ENCODE measurements at places on chromosomes 7 and 10.

DNA sequence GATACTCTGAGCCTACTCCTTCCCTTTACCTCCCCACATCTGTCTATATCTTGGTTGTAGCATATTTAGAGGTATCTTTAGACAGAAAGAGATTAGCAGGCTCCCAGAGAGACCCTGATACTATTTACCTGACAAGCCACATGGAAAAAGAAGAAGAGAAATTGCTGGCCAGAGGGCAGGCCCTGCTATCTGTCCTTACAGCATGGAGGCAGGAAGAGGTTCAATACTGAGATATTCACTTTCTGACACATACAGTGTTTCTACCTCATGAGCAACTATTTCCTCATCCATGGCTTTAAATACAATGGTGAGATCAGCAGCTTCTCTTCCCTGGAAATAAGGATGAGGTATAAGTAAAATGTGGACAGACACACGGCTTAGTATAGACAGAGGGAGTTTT lies 33.9 kb upstream of the TSPAN13 start:
- no peak for DNase-seq

DNA sequence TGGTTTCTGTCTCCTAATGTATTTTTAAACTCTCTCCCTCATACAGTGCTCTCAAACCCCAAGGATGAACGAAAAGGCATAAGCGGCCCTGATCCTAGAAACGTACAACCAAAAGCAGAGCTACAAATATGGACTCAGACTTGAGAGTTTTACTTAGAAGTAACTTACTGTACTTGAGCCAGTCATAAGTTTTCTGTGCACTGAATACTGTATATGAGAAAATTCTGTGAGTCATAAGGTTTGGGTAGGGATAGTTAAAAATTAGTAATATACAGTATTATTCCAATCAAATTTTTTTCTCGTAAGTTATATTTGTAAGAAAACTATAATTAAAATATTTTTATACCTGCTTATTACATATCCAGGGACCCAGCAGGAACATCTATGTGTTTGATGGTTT lies 5.9 kb upstream of the ASL start:
- no peak for DNase-seq

DNA sequence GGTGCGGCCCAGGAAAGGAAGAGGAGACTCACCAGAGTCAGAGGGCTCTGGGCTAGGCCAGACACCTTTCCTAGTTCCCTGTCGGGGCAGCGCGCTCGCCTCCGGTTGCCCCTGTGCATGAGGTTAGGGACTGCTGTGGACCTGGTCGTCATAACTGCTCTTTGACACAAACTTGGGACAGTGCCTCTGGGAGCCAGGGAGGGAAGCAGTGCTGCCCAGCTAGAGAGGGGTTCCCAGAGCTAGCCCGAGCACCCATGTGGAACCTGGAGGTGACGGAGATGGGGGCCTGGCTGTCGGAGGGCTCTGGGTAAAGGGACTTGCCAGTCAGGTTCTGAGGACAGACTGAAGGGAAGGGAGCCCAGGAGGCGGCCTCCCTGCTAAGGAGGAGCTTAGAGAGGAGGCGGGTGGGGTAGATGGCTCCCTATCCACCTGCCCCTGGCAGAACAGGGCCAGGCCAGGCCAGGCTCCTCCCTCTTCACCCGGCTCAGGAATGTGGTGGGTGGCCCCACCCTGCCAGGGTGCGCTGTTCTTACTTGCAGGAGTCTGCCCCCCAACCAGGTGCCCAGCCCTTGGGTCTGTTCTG lies 29.7 kb downstream of the AGAP3 start:
- DNase-seq = no peak

DNA sequence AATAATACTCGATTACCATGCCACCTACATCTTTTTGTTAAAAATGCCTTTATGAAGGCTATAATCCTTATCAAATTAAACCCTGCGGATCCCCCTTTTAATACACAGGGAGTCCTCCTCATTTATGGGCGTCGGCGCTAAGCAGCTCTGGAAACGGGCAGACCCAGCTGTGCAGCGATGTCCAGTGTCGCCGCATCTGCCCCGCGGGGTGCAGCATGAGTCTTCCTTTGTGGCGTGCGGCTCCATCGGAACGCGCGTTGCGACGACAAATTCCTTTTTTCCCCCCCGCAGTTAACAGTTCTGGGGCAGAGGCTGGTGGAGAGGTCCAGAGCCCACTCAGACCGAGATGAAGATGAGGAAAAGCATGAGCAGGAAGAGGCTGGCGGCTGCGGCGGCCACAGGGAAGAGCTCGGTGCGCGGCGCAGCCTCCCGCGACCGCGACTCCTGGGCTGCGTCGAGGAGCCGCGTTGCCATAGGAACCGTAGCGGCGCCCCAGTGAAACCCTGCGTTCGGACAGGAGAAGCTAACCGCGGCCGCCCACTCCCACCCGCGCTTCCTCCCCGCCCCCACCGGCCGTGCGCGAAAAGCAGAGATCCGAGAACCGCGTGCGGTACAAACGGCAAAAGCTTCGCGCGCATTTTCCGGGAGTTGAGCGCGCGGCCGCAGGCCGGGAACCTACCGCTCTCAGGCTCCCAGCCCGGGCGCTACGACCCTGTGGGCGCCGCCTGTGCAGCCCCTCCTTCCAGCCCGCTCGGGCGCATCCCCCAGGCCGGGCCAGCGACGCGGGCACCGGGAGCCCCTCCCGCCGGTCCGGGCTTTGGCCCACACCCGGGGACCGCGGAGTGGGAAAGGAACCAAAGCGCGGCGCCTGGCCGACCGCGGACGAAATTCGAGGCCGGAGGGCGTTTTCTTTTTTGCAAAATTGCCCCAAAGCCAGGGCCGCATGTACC lies 130.6 kb downstream of the SPAG6 start:
- no peak for DNase-seq

DNA sequence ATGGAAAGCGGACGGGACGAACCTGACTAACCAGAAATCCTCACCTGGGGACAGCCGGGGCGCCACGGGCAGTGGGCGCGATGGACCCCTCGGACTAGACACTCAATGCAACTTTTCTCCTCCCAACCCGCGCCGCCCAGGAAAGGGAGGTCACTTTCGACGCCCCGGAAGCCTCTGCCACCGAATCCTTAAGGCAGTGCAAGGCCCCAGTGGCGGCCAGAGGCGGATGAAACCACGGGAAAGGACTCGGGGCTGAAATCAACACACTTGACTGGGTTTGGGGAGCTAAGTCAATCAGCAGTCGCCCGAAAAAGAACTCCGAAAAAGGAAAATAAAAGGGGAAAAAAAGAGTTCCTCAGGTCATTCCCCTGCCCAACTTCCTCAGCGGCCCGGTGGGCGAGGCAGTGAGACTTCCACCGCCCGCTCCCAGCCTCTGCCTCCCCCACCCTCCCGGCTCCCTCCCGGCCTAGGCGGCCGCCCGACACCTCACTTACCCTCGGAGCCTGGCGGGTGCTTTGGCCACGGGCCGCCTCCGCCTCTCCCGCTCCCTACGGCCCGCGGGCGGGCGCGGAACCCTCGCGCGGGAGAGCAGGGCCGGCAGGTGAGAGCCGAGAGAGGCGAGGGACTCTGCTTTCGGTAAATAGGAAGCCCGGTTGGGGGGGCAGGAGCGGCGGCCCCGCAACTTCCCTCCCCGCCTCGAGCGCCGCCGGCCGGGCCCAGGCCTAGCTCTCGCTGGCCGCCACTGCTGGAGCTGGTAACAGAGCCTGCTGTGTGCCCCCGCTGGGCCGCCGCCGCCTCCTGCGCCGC lies 518 bp downstream of the WAPL start:
- no peak for DNase-seq
